D721Med (cell line): ENCODE measurements at places on chromosomes 5 and 9.
A peak's percentile ranks its signal among the peaks of the same experiment; 100 is the strongest.

- peak; percentile 65 for DNase-seq
These were observed 8.4 kb upstream of the CERCAM start for GRCh38 chr9:128412120-128412790.

GRCh38 chr9:120463765-120464164, 116.2 kb downstream of the CDK5RAP2 start:
- DNase-seq: no peak

GRCh38 chr9:132905726-132906125, 27.0 kb downstream of the SPACA9 start:
- DNase-seq: no peak

DNA sequence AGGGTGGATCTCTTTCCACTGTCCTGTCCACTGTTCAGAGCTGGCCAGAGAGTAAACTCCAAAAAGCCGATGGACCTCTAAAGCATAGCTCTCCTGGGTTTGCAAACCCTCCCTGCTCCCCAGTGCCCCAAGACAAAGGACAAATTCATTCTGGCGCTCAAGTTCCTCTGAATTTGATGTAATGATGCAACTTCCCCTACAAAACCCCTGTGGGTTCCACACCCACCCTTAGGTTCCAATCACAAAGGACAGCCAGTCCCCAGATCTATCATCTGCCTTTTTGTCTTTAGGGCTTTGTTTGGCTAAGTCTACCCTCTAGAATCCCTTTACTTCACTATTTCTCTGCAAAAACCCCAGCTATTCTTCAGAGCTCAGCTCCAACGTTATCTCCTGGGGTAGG, 57.4 kb upstream of the SLC25A51 start:
- DNase-seq: no peak

DNA sequence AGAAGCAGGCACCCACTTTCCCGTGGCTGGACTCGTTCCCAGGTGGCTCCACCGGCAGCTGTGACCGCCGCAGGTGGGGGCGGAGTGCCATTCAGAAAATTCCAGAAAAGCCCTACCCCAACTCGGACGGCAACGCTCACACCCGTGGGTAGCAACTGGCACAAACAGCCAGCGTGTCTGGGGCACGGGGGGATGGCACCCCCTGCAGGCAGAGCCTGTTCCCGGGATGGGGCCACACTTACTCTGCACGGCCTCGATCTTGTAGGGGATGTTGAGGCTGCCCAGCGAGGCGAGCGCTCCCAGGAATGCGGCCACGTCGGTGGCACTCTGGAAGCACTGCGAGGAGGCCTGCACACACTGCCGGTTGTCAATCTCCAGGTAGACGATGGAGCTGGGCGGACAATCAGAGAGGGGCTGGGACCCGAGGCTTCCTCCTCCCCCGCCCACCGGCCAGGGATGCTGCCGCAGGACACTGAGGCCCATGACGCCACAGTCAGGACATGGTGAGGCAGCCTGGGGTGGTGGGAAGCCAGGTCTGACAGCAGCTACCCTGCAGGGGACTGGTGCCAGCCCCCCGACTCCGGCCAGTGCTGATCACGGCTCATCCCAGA, 20.2 kb upstream of the SEC16A start:
- DNase-seq: no peak
